ENCODE measurements at places on chromosomes 7 and 10.

DNA sequence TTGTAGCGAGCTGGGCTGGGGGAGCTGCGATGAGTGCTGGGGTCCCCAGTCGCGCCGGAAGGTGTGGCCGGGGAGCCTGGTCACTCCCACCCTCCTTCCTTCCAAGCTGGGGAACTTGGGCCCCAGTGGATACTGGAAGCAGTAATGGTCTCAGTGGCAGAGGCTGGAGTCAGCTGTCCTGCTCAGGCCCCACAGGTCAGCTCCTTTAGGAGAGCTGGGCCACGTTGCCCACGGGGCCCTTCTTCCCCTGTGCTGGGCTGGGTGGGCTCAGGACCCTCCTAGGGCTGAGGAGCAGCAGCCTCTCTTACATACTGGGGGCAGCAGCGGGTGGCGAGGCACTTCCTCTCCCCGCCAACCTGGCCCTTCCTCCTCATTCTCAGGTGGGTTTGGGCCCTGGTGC, 200.6 kb upstream of the MKI67 start:
- no peak for DNase-seq

DNA sequence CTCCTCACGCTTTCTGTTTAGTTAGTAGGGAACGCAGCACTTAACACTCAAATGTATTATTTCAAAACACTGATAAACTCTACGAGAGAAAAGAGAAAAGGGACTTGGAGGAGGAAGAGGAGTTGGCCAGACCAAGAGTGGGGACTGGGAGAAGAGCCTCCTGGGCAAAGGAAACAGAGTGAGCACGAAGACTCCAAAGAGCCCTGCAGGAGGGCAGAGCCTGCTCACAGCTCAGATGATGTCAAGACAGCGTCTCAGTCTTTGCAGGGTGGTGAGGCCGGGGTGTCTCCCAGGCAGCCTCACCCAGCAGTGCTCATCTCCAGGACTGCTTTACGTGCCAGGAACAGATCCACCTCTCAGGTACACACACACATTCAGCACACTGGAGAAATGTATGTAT, 41.2 kb downstream of the CYTH3 start:
- no peak for DNase-seq

GRCh38 chr7:155169498-155170065, 99.5 kb downstream of the HTR5A start:
- DNase-seq: no peak

DNA sequence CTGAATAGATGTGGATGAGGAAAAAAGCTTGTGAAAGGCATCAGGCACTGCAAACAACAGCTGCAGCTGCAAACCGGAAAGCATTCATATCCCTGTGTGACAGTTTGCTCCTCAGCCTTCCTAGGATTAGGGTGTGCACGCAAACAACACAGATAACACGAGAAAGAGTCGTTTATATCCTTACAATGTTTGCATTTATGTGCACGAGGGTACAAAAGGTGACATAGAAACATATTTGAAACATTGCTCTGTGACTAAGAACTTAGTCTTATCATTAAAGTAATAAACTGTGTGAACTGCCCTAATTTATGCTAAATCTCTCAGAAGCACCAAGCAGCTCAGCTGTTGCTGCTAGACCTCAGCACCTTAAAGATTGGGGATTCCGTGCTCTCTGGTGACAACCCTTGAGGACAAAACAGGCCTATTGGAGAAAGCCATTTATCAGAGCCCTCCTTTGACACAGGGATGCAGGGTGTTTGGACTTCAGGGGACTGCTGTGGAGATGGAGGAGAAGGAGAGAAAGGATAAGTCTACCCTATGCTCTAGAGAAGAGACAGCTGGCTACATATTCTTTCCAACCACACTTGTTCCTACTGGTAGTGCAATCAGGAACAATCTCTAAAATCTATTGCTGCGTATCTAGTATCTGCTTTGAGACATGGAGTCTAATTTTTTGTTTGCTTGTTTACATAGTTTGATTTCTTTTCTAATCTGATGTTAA, 176.2 kb downstream of the GNAT3 start:
- DNase-seq: no peak

DNA sequence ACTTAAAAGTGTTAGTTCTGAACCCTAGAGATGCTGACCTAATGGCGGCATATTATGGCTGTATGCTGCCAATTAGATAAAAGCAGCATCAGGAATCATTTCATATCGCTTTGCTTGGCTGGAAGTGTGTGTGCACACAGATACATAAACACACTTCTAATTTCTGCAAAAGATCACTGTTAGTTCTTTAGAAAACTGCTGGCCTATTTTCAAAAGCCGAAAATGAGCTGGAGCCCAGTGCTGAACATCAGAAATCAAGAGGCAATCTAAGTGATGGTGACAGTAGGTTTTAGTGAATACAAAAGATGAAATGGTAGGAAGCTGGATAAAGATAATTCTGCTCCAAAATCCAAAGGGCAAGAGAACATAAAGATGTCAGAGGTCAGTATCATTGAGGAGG, 745.8 kb upstream of the LRRTM3 start:
- DNase-seq: no peak

- no peak for DNase-seq
Observed at GRCh38 chr7:129386506-129386905, 47.7 kb upstream of the STRIP2 start.

- DNase-seq: no peak
Observed at GRCh38 chr7:17792075-17792936, 148.0 kb downstream of the SNX13 start.

DNA sequence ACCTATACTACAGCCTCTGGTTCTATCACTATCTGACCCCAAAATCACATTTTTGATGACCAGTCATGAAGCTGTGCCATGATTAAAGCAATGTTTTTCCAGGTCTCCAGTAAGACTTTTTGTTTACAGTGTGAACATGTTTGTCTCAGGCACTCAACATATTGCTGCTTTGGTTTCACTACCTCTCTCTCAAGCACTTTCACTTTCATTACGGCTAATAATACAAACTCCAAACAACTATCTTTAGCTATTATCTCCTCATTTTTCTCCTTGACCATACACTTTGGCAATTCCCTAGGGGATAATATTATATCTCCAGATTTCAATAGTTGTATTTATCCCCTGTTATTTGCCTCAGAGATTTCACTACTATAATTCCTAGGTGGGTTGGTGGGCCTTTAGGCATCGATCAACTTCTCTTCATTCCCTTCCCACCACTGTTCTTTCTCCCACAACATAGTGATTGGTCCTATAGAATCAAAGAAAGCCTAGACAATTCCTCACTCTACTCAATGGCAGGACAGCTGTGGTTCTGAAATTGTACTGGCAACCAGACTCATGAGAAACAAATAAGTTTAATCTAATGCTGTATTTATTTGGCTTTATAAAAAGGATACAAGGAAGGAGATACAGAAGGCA, 261.4 kb upstream of the ZWINT start:
- no peak for DNase-seq

DNA sequence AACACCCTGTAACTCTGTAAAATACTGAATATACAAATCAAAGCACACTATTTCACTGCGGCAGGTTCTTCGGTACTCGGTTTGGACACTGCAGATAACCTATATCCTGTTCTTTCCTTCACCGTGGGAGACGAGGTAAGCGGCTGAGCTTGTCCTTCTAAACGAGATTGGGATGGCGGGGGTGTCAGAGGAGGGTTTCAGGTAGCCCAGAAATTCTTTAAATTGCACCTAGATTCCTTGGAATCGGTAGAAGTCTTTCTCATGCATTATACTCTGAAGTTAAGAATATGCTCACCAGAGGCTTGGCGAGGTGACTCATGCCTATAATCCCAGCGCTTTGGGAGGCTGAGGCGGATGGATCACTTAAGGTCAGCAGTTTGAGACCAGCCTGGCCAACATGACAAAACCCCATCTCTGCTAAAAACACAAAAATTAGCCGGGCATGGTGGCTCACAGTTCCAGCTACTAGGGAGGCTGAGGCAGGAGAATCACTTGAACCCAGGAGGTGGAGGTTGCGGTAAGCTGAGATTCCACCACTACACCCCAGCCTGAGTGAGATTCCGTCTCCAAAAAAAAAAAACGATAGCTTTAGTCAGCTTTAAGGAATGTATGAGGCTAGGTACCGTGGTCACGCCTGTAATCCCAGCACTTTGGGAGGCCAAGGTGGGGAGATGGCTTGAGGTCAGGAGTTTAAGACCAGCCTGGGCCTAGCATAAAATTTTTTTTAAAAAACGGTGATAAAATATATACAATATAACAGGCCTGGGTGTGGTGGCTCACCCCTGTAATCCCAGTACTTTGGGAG, 10.1 kb upstream of the LAT2 start:
- DNase-seq: no peak

GRCh38 chr7:71594736-71595135, 462.8 kb downstream of the GALNT17 start:
- no peak for DNase-seq

DNA sequence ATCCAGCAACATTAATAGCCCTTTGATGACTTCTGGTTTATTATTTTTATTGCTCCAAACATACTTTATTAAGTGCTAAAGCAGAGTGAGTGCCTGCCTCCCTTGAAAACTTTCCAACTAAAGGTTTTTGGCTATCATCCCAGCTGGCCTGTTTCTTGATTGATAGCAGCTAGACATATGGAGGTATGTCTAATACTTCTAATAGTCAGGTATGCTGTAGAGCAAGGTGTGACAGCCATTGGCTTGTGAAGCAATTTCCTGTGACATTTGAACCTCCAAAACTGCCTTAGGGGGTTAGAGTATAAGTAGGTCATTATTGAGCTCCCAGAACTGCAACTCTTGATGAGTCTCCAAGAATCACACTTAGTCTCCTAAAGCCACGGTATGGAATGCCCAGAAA, 55.8 kb downstream of the LOXL4 start:
- no peak for DNase-seq

DNA sequence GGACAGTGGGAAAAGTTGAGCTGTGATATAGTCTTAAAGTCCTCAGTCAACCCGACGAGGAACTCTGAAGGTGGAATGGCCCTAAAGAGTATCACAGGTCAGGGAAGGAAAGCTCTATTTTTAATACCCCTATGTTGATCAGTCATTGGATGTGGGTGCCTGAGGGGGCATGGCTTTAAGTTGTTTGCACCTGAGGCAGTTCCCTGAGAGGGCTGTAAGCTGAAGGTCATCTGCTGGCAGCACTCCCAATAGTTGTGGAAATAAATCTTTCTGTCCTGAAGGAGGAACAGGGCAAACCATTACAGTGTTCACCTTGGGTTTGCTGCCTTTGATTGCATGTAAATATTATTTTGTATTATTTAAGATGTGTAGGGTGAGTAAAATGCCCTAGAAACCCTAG, 17.8 kb upstream of the C1GALT1 start:
- no peak for DNase-seq

DNA sequence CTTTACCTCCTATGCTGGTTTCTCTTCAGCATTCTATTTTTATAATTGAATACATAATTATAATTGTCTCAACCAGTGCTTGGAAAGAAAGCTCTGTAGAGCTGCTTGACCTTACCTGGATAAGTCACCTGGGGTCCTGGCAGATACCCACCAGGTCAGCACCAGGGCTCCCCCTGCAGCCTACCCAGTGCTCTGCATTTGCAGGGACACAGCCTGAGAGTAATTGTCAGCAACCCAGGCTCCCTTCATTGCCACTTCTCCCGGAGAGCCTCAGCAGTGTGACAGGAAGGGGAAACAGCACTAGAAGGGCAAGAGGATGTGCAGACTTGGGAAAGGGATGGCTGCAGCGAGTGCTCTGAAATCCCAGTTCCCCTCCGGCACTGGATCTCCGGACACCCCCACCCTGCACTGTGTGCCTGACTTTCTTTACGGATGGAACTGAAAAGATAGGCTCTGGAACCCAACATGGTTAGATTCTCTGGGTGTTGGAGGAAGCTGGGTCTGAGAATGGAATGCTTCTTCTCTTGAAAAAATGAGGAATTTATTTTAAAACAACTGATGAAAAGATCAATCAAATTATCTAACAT, 11.4 kb upstream of the PAX4 start:
- DNase-seq: no peak

- no peak for DNase-seq
Observed at GRCh38 chr7:128217030-128217805, 23.9 kb upstream of the LEP start.

- DNase-seq: no peak
Observed at GRCh38 chr7:143346018-143346417, 16.5 kb downstream of the FAM131B start.

DNA sequence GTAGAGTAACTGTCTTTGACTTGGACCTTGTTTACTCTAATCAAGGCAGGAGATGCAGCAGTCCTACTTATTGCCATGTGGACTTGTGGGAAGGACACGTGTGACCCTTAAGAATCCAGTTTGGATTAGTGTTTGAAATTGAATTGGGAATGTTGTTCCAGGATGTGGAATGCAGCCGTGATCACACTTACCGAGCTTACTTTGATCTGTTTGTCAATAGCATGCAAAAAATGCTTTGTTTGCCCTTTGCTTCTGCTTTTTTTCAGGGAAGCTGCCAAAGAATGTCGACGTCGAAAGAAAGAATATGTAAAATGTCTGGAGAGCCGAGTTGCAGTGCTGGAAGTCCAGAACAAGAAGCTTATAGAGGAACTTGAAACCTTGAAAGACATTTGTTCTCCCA, 84.7 kb downstream of the CREM start:
- no peak for DNase-seq

GRCh38 chr10:47254611-47255010, 45.4 kb upstream of the GDF10 start:
- DNase-seq: no peak

DNA sequence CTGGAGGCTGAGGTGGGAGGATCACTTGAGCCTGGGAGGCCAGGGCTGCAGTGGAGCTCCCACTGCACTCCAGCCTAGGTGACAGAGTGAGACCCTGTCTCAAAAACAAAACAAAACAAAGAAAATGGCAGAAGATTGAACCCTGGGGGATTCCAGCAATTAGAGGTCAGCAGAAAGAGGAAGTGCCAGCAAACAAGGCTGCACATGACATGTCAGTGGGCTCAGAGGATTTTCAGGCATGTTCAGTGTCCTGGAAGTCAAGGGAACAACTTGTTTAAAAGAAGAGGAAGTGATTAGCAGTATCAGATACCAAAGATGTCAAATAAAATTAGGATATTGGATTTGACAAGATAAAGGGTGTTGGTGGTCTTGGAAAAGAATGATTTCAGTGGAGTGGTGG, 32.3 kb downstream of the RAB18 start:
- no peak for DNase-seq

- no peak for DNase-seq
Observed at GRCh38 chr10:119254335-119254734, 47.0 kb downstream of the GRK5 start.

DNA sequence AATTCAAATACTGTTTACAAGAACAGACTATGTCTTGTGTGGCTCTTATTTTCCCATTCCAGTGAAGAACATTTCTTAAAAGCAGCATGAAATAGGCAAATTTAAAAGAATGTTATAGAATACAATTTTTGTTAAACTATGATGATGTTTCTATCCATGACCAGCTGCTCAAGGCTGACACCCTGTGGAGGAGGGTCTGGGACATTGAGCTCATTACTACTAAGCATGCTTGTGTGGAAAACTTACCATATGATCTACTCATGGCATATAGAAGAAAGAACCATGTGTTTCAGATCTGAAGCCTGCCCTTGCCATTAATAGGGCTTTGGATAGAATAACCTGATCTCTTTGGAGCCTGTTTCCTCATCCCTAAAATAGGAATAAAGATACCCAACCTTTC, 125.0 kb downstream of the FOXP2 start:
- no peak for DNase-seq
